ENCODE measurements at places on chromosomes 4 and X. TPM values are rescaled to one million over a fixed set of nuclear protein-coding genes. Genes with fewer than 3 reads are reported as not detected.
A peak's percentile ranks its signal among the peaks of the same experiment; 100 is the strongest.

F11 gene
- total RNA-seq: not detected

GRCh38 chr4:3372933-3373465 is 68.8 kb upstream of the HGFAC start:
- DNase-seq: peak; percentile 92

DNA sequence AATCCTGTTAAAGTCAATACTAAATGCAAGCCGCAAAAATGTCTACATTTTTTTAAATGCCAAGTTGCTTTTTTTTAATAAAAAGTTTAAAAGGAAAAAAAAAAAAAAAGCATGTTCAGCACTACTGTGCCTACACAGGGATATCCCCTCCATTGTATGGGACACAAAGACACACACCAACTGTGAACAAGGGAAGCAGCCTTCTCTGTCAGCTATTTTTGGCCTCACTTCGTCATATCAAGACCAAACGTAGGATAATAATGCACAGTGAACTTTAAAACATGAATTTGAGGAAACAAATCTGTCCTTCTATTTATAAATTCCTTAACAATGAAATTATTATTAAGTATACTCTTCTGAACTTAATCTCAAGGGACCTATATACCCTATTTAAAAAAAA is 4.4 kb downstream of the FBXW7 start:
- no peak for DNase-seq

- DNase-seq: no peak
These were observed 65.1 kb downstream of the USP11 start for GRCh38 chrX:47297874-47298273.

DNA sequence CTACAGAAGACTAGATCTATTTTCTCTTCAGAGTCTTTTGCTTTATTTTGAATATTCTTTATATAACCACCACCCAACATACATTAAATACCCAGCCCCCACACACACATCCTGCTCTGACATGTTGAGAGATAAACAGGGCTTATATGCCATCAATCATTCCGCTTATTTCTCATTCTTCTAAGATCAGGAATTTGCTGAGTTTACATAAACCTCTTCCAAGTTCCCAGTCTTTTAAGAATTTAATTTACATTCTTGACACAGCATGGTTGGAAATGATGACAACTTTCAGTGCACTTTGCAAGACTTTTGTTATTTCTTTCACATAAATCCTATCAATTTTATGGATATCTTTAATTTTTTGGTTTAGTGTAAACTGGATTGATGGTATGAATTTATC is 17.5 kb upstream of the RAB9B start:
- no peak for DNase-seq

DNA sequence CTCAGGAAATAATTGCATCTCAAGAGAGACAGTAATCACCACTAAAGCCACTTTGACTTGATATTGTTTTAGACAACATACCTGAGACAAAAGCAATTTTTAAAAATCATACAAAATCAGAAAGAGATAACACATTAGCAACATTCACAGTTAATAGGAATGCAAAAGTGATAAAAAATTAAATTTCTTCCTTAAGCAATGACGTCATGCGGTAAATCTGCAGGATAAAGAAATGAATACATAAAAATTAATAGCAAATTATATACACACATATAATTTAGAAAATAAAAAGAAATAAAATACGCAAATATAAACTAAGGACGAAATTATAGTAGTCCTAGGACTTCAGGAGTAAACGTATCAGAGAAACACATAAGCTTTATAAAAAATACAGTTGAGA is 866.5 kb upstream of the PRKX start:
- DNase-seq: no peak

DNA sequence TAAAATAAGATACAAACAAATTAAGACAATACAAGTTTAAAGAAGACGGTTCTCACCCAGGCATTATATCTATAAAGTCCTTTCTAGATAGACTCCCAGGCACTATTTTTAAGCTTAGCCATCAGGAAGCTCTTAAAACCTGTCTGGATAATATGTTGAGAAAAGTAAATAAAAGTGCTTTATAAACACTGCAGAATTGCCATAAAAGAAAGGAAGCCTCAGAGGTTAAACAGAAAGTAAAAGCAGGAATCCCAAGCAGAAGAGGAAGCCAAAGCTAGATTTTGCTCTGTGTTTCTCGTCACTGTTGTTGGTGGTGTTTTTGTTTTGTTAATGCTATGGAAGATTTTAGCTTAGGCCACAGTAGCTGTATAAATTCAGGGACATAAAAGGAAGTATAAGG is 1267.3 kb downstream of the PCDH19 start:
- DNase-seq: no peak

Data from posterior vena cava (tissue), 2 donors.